ENCODE measurements at places on chromosomes 12 and 14. TPM values are rescaled to one million over a fixed set of nuclear protein-coding genes. Genes with fewer than 3 reads are reported as not detected.

The CACNA1C gene
- total RNA-seq: not detected

The SLC4A8 gene
- 0.30 TPM for total RNA-seq

The SLC2A14 gene
- total RNA-seq: not detected

The NINJ2 gene
- total RNA-seq: not detected

The ZNF84 gene
- 7.0 TPM for total RNA-seq

Data from hair follicular keratinocyte (primary cell).